ENCODE measurements at places on chromosomes 5 and 9.

DNA sequence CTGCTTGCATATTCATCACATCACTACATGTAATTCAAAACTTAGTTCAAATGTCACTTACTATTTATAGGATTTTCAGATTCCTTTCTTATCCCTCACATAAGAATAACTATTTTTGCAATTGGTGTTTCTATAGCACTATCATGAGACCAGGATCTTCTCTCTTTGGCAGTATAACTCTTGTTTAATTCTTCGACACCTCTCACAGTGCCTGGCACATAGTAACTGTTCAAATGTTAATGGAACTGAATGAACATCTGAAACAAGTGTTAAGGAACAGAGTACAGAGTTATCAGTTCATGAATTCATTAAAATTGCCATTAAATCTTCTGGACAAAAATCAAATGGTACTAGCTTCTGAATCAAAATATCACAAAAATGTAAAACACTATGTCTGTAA, 40.0 kb downstream of the FBXL17 start:
- no peak for DNase-seq

- DNase-seq: no peak
Measured at GRCh38 chr9:23622396-23622795, 203.6 kb downstream of the ELAVL2 start.

- no peak for DNase-seq
Measured at GRCh38 chr5:178192244-178192643, 5.1 kb upstream of the GMCL2 start.

- no peak for DNase-seq
Measured at GRCh38 chr5:97979740-97980139, 793.7 kb upstream of the RGMB start.

- no peak for DNase-seq
Measured at GRCh38 chr5:5181650-5182324, 41.7 kb downstream of the ADAMTS16 start.

DNA sequence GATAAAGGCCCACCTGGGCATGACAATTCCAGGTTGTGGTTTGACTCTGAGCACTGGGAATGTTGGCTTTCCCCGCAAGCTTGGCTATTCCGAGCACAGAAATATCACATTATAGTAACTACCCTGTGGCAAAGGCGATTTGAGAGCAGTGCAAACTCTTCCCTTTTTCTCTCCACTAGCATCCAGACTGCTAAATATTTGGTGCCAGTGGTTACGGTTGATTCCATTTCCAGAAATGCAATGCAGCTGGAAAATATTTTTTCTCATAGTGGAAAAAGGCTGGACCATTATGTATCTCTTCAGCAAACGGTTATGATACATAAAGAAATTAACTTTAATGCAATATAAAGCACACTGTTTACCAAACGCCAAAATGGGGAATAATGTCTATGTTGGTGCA, 158.0 kb downstream of the ENC1 start:
- peak; percentile 6 for DNase-seq

- no peak for DNase-seq
Measured at GRCh38 chr5:83924891-83925290, 204.2 kb upstream of the HAPLN1 start.

DNA sequence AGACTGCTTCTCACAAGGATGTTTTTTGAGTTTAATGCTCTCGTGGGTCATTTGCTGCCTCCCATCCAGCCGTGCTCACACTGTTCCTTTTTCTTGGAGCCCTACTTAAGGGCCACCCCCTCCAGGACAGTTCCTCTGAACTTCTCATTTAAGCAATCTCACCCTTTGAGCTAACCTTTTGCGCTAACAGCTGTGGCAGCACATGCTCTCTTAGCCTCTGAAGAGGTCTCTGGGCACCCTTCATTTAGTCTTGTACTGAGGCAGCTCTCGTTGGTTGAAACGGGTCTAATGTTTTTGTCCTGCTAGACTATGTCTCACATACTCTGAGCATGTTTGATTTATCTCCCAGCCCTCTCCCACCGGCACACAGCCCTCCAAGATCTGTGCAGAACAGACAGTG, 11.8 kb downstream of the ALDH1B1 start:
- no peak for DNase-seq

DNA sequence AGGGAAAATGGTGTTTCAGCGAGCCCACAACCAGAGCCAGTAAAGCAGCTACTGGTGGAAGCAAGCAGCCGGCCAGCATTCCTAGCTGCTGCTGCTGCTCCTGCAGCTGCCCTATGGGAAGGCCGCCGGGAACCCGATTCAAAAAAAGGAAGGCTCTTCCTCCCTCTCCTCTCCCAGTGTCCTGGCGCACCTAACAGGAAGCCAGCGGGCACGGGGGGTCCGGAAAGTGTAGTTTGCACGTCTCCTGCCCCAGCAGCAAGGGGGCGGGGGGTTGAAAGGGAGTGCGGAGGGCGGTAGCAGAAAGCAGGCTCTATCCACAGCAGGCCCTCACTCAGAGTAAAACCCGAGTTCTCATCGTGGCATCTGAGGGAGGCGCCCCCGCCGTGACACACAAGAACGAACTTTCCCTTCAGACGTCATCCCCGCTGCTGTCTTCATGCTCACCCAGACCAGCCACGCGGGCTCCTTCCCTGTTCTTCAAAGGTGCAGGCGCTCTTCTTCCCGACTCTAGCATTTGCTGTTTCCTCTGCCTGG, 16.5 kb downstream of the GRXCR2 start:
- DNase-seq: peak; percentile 72

DNA sequence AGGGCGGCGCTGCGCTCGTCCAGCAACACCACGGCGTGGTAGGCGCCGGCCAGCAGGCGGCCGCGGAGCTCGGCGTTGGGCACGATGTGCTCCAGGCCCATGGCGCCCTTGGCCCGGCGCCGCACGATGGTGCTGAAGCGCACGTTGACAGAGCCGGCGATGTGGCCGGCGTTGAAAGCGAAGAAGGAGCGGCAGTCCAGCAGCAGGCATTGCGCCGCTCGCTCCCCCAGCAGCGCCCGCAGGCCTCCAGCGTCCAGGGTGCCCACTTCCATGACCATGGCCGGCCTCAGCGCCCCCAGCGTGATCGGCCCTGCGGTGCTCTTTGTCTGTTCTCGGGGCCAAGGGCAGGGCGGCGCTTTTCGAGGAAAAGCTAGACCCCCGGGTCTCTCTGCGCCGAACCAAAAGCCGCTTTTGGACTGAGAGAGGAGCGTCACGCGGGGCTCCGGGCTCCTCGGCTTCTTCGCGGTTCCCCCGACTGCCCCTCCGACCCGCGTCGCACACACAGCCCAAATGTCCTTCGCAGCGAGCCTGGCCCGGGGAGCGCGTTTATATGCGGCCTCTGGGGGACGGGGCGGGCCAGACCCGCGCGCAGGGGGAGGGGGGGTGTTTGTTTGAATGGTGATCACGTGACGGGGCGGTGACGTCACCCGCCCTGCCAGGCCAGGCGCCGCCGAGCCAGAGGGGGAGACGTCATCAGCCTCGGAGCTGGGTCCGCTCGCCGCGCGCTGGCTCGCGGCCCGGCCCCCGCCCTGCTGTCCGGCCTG, at the start of gene DUSP1:
Gene DUSP1 (minus strand): TSS at position 521 of the 764 bp plus-strand sequence. CDS start 243 bp downstream, at position 278.
- DNase-seq: peak; percentile 99

DNA sequence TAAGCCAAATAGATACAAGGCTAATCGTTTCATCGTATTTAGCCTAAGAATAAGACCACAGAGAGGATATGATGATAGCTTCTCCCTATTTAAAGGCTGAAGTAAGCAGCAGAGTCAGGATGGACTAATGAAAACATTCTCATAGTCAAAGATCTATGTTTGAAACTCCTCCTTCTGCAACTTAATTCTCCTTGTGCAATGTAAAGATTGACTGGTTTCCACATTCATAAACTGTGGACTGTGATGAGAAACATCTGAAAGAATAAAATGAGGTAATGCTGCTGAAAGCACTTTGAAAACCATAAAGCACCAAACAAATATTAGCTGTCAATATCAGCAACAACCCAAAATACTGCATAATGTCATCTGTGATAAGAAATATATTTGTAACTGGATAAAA, 361.9 kb downstream of the CSNK1G3 start:
- DNase-seq: peak; percentile 37

DNA sequence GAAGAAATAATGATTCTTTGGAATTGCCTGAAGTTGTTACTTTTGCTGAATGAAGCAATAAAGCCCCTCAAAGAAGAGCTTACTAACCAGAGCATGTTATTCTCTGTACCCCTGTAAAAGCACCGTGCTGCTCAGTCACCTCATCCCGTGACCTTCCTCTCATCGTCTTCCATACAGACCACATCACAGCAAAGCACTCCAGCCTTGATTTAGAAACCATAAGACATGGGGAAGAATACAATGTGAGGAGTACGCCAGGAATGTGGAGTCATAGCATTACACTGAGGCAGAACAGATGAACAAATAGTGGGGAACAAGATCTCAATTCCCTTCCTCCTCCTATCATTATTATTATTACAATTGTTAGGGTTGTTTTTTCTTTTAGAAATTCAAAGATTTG, 49.1 kb downstream of the ERAP1 start:
- no peak for DNase-seq

- no peak for DNase-seq
Measured at GRCh38 chr5:54450542-54450941, 5.0 kb upstream of the HSPB3 start.

DNA sequence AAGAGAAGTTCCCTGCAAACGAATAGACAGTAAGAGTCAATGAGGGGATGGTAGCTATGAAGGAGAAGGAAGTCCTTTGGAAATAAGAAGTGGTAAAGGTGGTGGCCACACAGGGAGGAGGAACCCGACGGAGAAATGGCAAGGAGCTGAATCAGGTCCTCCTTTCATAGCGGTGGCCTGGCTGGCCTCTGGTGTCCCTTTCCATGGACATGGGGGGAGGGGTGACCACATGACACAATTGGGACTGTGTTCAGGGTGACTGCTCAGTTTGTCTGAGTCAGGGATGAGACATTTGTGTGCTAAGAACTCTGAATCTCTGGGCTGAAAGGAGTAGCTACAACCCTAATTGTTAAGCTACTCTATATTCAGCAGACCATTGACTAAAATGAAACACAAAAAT, 28.7 kb upstream of the TIMD4 start:
- DNase-seq: no peak

DNA sequence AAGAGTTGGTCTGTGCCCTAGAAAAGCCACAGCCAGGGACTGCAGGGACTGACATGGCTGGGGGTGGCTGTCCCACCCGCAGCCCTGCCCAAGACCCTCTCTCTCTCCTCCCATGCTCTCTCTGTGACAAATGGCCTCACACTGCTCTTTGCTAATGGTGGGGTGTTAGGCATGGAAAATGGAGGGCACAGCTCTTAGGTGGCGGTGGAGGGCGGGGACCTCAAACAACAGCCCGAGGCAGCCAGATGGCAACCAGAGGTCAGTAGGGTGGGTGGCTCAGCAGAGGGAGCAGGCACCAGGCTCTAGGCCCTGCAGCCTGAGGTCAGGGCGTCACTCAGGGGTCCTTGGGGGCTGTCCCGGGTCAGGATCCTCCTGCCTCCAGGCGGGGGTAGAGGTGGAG, 73.9 kb upstream of the DAB2IP start:
- DNase-seq: peak; percentile 71
